ENCODE measurements at places on chromosomes 5 and 9. TPM values are rescaled to one million over a fixed set of nuclear protein-coding genes. Genes with fewer than 3 reads are reported as not detected.

GRCh38 chr5:54832045-54832444, 153.3 kb downstream of the ESM1 start:
- no peak for DNase-seq

GRCh38 chr5:179271821-179272325, 73.4 kb downstream of the ADAMTS2 start:
- DNase-seq, result no peak

GRCh38 chr5:119651486-119651885, 22.1 kb downstream of the FAM170A start:
- DNase-seq, result no peak

DNA sequence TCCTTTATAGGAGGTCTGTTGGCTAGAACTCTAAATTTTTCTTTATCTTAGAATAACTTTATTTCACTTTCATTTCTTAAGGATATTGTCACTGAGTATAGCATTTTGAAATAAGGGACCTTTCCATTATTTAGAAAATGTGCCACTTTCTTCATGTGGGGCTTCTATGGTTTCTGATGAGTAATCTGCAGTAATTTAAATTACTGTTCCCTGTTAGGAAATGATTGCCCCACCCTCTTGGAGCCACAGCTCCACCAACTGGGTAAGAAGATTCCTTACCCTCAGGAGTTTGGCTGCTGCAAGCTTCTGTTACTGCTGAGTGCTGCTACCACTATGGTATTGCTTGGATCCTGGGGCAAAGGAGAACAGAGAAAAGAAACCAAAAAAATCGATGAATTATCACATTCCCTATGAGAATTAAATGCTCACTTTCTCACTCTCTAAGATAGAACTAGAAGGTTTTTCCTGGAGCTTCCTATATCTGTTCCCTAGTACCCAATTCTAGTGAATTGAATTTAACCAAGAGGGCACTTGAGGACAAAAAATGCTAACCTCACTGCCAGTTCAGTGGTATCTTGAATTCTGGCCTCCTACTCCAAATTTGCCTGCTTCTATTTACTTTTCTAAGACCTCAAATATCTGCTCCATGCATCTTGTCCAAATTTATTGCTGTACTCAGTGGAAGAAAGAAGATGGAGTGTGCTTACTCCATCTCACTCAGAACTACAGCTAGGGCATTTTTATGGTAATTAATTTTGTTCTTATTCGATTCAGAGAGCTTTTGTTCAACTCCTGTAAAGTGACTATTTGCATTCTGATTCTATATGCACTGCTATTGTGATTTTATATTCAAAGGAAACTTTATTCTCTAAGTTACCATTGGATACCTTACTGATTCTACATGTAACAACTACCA, 2111.3 kb downstream of the MAT2B start:
- no peak for DNase-seq

DNA sequence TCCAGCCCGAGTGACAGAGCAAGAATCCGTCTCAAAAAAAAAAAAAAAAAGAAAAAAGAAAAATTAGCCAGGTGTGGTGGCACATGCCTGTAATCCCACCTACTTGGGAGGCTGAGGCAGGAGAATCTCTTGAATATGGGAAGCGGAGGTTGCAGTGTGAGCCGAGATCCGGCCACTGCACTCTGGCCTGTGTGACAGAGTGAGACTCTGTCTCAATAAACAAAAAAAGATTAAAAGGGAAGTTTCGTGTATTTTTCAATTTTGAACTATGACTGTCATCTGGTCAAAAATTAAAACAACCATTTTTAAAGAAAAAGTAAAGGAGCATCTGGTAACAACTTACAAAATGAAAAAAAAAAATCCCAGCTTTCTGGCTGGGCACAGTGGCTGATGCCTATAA, 36.3 kb upstream of the PLIN2 start:
- no peak for DNase-seq

The FAM120AOS gene
- total RNA-seq, result 89.9 TPM

Measured in NCI-H460 (cell line).